ENCODE measurements at places on chromosomes 11 and 22.

- peak; percentile 95 for DNase-seq
Measured at GRCh38 chr11:46392421-46393230, 1.1 kb upstream of the CHRM4 start.

DNA sequence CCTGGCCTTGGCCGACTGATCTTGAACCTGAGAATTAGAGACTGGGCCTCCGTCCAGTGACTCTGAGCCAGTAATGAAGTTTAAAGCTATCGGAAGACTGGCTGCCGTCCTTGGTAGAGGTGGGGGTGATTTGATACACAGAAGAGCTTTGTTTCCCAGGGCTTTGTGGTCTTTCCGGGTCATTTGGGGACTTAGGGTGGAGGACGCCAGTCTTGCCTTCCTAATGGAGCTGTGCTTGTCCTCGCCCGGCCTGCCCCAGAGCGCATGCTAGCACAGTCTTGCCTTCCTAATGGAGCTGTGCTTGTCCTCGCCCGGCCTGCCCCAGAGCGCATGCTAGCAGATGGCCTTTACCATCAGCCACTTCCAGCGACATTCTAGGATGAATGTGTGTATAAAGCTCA, 65.8 kb downstream of the ST3GAL4 start:
- peak; percentile 68 for DNase-seq

DNA sequence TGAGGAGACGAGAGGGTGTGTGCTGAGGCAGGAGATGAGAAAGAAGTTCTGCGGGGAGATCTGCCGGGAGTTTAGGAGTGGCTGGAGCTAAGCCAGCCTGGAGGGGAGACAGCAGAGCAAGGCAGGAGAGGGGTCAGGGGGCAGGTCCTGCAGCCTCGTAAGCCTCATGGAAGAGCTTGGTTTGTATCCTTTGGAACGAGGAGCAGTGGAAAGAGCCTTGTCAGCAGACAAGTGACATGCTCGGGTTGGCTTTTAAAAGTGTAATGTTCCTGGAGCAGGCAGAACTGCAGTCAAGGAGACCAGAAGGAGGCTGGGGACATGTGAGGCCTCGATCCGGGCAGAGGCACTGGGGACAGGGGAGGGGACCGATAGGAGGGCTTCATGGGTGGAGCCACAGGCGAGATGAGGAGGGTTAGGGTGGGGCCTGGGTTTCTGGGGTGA, 21.4 kb upstream of the TUB start:
- DNase-seq, result no peak

GRCh38 chr11:92688416-92688815, 281.0 kb upstream of the MTNR1B start:
- DNase-seq, result no peak

DNA sequence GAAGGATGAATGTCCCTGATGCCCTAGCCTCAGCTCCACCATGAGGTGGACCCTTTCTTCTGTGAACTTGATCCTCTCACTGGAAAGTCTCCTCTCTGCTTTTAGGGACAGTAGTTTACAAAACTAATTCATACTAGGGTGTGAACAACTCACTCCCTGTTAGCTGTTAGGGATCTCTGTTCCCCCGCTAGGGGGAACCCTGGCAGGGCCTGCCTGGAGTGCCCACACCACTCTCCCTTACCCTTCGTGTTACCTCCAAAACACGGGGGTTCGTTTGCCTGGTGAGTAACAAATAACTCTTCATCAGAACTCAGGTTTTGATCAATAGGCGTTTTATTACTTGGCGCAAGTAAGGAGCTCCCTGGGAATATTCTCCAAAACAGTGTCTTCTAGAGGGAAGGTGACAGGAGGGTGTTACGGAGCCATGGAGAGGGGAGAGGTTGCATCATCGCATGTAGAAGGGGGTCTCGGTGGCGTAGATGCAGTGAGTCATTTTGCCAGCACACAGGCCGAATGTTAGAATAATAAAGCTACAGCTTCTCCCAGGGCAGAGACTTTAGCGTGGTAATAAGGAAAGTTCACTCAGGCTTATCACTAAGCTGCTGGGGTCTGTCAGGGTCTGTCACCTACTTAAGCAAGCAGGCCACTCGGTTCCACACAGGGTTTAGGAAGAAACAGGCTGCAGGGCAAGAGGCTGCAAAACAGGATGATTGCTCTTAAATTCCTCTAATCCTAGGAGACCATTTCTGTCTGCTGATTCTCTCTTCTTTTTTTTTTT, 45.8 kb downstream of the C11orf96 start:
- no peak for DNase-seq

GRCh38 chr11:65058419-65059054, at the start of gene NAALADL1:
TSS of gene NAALADL1 (minus strand) at chr11:65058553. CDS start at chr11:65058521, 32 bp downstream.
- no peak for DNase-seq

DNA sequence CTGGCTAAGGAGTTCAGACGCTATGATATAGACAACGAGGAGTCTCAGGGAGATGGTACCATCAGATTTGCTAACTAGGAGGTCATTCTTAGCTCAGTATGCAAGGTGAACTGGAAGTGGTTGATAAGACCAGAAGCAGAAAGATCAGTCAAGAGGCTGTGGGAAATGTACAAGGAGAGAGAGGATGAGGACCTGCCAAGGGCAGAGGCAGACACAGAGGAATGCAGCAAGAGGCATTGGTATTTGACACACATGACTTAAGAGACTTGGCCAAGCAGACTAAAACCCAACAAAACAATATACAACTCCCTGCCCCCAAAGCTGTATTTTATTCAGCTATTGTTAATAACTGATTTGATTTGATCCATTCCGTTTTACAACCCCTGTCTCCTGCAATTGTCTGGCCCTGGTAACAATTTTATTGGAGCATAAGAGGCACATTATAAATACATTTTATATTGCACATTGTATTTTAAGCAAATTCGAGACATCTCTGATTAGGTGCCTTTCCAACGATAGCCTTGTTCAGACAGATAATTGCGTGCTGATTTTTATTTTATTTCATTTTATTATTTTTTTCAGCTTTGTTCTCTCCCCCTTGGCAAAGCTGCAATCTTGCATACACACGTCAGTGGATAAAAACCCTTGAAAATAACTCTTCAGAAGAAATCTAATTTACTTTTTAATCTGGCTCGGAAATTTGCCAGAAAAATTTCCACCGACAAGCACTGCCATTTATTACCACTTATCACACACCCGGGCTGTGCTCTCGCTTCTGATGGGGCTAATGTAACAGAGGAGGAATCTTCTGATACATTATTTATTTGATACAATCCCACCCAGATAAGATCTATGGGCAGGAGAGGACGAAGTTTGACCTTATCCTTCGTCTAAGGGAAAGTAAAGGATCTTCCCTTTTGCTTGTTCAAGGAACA, 237.8 kb downstream of the NXPE2 start:
- DNase-seq, result no peak

DNA sequence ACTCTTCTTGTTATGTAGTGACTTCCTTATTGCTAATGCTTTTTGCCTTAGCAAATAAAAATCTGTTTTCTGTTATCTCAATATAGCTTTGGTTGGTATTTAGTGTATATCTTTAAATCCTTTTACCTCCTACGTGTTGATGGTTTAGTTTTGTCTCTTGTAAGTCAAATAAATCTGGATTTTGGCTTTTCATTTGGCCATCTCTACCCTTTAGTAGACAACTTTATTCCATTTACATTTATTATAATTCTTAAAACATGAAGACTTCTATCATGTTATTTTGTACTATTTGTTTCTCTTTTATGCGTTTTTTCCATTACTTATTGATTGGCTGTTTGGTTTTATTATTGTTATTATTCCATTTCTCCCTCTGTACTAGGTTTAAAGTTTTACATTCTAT, 19.5 kb upstream of the ALKBH3 start:
- DNase-seq, result no peak

GRCh38 chr22:20802452-20802851, 28.5 kb downstream of the SERPIND1 start:
- no peak for DNase-seq

- no peak for DNase-seq
Measured at GRCh38 chr11:47208628-47209027, 6.1 kb upstream of the DDB2 start.

DNA sequence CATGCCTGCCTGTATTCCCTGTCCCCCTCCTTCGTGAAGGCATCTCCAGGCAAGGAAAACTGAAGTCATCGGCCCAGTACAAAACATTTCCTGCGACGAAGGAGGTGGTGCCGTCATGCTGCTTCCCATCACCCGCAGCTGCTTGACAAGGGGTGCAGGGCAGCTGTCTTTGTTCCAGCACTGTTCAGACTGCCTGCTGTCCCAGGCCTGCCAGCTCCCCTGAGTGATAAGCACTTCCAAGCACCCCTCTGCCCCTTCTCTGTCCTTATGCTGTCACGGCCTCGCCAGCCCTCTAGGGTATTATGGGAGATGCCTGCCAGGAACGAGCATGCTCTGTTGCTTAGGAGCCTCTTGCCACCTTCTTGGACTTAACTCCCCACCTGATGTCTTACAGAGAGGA, 37.1 kb upstream of the BSX start:
- no peak for DNase-seq

- DNase-seq, result no peak
Measured at GRCh38 chr22:23197836-23198235, 17.5 kb downstream of the BCR start.

- DNase-seq, result peak; percentile 84
Measured at GRCh38 chr11:8768625-8769333, 86.2 kb downstream of the RPL27A start.

DNA sequence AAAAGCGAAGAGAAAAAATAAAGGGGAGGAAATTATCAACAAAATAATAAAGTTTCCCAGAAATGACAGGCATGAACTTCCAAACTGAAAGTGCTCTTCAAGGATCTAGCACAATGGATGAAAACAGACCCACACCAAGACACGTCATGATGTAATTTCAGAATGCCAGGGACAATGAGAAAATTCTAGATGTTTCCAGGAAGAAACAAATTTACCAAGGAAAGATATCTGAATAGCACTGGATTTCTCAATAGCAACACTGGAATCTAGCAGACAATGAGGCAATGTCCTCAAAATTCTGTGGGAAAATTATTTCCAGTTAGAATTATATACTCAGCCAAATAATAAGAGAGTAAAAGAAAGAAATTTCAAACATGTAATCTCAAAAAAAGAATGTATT, 46.0 kb downstream of the DENND5A start:
- DNase-seq, result no peak

DNA sequence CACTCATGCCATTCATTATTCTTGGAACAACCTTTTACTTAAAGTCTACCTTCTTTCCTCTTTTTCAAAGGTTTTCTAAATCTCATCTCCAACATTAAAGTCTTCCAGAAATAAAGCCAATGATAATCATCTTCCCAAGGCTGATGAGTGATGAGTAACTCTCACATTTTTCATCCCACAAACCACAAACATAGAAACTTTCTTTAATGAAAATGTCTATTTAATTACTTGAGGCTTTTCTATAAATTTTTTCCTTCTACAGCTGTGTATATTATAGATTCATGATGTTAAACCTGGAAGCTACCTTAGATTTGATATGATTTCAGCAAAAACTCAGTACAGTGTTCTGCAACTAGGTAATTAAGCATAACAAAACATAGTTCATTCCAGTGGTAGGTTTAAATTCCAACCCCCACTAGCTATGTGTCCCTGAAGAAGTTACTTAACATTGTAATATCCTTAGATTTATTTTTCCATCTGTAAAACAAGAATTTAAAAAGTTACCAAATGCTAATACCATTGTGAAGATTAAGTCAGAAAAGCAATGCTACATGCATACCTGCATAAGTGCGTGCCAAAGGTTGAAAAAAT, 845.4 kb downstream of the KCNA4 start:
- no peak for DNase-seq

GRCh38 chr11:37282367-37282766, 684.3 kb upstream of the RAG2 start:
- no peak for DNase-seq

GRCh38 chr11:133938166-133938565, 18.6 kb downstream of the IGSF9B start:
- DNase-seq, result no peak

- DNase-seq, result no peak
Measured at GRCh38 chr11:96288915-96289314, 54.1 kb downstream of the MAML2 start.

GRCh38 chr11:115065830-115066664, 387.7 kb downstream of the NXPE2 start:
- no peak for DNase-seq

DNA sequence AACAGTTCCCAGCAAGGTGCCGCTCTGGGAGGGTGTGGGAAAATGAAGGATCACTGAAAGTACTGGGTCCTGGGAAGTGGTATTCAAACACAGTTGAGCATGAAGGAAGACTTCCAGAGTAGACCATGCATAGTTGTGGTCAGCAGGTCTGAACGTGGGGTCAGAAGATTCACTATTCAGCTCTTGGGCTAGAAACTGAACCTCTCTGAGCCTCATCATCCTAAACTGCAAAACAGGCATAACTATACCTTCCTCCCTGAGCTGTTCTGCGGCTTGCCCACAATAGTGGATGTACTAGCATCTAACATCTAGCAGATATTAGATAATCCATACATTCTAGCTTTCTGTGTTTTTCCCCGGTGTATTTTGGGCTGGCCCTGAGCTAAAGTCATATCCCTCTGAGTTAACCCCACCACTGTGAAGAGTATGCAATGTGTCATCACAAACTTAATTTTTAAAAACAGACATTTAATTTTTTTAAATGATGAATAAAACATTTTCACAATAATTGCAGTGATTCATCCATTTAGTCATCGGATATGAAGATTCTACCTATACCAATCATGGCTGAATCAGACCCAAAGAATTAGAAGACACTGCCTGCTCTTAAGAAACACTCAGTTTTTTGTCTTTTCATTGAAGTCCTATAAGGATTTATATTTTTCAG, 179.1 kb downstream of the BLID start:
- DNase-seq, result no peak

DNA sequence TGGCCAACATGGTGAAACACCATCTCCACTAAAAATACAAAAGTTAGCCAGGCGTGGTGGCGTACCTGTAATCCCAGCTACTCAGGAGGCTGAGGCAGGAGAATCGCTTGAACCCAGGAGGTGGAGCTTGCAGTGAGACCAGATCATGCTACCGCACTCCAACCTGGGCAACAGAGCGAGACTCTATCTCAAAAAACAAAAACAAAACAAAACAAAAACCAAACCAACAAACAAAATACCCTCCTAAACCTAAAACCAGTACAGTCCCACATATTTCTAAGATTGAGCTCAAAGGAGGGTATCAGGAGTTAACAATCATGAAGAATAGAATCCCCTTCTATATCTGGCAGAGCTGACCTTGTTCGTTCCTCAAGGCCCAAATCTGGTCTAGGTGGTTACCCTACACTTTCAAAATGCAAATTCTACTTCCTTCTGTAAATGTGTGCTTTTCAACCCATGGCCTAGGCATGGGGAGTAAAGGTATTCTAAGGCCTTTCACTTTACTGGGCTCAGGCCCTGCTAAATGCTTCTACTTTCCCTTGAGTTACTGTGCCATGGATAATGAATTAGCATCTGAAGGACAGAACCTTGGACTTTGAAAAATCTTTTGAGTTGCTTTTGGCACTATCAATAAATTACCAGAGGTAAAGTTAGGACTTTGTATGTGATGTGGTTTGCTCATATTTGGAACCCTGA, 10.4 kb upstream of the PPP2R1B start:
- DNase-seq, result no peak

DNA sequence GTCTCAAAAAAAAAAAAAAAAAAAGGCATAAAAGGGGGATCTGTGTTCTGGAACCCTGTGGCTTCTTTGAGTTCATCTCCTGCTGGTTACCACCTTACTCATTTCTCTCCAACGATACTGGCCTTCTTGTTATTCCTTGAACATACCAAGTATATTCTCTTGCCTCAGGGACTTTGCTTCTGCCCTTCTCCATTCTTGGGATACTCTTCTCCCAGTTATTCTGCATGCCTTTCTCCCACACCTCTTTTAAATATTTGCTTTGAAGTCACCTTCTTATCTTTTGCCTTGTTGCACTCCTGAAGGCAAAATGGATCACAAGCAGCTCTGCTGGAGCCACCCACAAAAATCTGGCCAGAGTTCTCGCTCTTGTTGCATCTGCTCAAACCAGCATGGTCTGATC, 76.0 kb upstream of the RRM1 start:
- no peak for DNase-seq

Data from right cardiac atrium (tissue), 5 donors.